ENCODE measurements at places on chromosomes 3 and 15.

DNA sequence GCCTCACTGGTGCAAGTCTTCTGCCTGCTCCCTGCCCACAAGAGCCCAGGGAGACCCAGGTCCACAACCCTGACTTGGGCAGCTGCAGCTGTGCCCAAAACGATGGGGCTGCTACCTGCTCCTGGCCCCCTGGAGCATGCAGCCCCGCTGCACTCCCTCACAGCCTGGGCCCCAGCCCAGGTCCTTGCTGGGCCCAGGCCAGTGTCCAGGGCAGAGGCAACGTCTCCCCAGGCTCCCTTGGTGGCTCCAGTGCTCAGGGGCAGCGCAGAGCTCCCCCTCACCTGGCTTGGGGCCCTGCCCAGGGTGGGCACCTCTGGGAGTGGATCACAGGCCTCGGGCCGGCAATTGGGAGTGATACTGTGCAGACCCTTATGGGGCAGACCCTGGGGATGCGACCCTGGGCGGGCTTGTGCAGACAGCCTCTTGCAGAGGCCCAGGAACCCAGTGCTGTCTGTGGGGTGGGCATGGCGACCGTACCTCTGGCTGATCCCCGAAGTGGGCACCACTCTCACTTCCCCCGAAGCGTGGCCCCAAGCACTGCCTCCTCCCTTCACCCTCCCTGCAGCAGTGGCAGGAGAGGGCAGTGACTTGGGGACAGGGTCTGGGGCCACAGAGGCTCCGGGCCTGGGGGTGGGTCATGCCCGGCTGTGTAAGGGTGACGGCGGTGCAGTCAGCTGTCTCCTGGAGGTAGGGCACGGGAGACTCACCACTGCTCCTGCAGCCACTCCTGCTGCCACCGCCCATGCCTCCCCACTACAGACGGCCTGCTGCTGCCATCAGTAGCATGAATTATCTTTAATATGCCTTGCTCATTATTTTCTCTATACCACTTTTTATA is 255.9 kb downstream of the DOCK3 start:
- no peak for DNase-seq

- no peak for DNase-seq
Observed at GRCh38 chr15:44726136-44726535, 10.2 kb upstream of the TRIM69 start.

GRCh38 chr3:27335571-27335970 is 33.6 kb downstream of the NEK10 start:
- DNase-seq: no peak

DNA sequence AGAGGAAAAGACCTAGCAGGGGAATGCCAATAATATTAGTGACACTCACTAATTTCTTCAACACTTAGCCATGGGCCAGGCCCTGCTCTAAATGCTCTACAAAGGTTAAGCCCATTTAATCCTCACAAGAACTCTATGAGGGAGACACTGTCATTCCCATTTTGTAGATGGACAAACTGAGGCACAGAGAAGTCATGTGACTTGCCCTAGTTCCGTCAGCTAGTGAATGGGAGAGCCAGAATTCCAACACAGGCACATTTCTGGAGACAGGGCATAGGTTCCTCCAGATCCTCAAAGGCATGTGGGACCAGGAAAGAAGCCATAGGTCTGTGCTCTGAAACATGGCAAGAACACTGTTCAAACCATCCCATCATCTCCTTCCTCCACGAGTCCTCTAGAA is 31.5 kb downstream of the LOXL1 start:
- no peak for DNase-seq

DNA sequence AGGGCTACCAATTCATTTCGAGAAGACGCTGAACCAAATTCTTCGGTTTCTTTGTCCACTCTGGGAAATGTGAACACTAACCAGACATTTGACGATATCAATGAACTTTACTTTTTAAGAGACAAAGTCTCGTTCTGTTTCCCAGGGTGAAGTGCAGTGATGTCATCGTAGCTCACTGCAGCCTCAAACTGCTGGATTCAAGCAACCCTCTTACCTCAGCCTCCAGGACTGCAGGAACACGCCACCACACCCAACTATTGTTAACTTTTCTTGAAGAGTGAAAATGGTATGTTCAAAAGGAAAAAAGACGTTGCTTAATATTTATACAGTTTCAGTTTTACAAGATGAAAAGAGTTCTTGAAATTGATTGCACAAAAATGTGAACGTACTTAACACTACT is 30.6 kb downstream of the MB21D2 start:
- DNase-seq: no peak

GRCh38 chr15:71049706-71050422 is 65.4 kb upstream of the THSD4 start:
- no peak for DNase-seq
